ENCODE measurements at places on chromosomes 13 and 19.
A peak's percentile ranks its signal among the peaks of the same experiment; 100 is the strongest.

DNA sequence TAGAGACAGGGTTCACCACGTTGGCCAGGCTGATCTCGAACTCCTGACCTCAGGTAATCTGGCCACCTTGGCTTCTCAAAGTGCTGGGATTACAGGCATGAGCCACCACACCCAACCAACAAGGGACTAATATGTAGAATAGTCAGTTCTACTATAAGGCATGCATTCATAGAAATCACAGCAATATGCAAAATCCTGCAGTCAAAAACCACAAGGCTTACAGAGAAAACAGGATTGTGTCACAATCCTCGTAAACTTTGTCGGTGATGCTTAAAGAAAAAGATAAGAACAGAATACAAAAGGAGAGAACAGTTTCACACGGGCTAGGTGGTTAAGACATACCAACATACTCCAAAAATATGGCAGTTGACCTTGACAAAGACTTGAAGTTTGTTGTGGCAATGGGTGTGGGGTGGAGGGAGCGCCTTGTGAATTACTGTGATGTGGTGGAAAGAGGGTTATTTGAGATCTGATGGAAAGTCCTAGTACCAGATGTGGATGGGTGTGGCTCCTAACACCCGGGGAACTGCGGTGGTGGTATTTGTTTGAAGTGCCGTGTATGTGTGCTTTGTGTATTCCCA, 12.4 kb downstream of the NOSIP start:
- DNase-seq: no peak
- peaks cover 18% of the 10 kb centered on the region for H3K4me1 ChIP-seq
- no peak overlapping the region for H3K27ac ChIP-seq
- no peaks in the 10 kb centered on the region for H3K36me3 ChIP-seq

DNA sequence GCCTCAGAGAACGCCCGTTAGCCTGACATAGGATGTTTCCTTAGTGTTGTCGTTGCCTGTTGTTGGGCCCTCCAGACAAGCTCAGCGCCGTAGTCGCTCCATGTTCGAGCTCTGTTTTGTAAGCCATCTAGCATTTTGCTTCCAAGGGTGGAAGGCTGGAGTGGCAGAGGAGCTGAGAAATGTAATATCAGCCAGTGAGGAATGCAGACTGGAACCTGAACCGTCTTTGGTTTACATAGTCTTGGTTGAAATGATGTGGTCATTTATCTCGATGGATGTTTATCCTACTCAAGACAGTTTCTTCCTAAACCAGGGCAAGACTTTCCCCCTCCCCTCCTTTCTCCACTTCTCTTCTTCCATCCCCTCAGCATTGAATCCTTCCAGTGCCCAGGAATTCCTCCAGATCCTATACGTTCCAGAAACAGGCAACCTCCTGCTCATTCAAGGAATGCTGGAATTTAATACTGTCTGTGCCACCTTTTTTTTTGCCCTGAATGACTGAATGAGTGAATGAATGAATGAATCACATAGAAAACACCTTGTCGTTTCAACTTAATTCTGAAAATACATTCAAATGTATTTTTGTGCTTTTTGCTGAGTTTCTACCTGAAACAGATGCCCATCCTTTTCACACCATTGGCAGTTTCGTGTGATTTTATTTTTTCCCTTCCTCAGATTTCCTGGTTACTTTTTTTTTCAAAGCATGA, 109.5 kb upstream of the MBNL2 start:
- peaks cover 62% of the 10 kb centered on the region for H3K4me1 ChIP-seq
- H3K27ac ChIP-seq: peak overlapping the region; percentile 70
- no peak overlapping the region for H3K4me3 ChIP-seq
- H3K27me3 ChIP-seq: no peaks in the 10 kb centered on the region
- no peaks in the 10 kb centered on the region for H3K36me3 ChIP-seq

DNA sequence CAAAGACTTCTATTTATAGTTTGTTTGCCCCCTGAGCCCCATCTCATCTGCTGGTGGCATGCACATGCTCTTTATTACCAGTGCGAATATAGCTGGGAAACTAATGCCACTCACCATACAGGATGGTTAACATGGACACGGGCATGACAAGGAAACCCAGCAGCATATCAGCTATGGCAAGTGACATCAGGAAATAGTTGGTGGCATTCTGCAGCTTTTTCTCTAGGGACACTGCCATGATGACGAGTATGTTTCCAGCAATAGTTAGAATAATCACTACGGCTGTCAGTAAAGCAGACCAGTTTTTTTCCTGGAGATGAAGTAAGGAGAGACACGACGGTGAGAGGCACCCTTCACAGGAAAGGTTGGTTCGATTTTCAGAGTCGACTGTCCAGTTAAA, 1.5 kb downstream of the HTR2A start:
- H3K4me1 ChIP-seq: peaks cover 24% of the 10 kb centered on the region

GRCh38 chr13:23848019-23848418, 41.2 kb downstream of the MIPEP start:
- H3K36me3 ChIP-seq: peaks cover 4% of the 10 kb centered on the region
- no peaks in the 10 kb centered on the region for H3K27me3 ChIP-seq
- no peak overlapping the region for H3K27ac ChIP-seq
- no peak for DNase-seq

DNA sequence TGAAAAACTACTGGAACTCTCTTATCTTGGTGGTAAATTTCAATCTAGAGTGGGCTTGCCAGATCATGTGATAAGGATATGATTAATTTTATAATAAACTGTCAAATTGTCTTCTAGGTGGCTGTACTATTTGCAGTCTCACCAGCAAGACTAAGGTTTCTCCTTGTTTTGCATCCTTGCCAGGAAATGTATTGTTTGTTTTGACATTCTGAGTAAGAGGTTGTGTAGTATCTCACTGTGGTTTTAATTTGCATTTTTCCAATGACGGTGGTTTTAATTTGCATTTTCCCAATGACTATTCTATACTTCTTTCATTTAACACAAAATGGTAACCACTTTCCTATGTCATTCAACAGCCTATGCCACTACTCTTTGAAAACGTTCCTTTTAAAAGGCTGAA, 2.0 kb downstream of the CAB39L start:
- no peak overlapping the region for H3K27ac ChIP-seq
- H3K4me3 ChIP-seq: no peak overlapping the region
- no peaks in the 10 kb centered on the region for H3K27me3 ChIP-seq

GRCh38 chr13:23418776-23419683, 14.5 kb downstream of the SACS start:
- H3K27me3 ChIP-seq: no peaks in the 10 kb centered on the region
- H3K36me3 ChIP-seq: no peaks in the 10 kb centered on the region
- no peaks in the 10 kb centered on the region for H3K4me1 ChIP-seq

DNA sequence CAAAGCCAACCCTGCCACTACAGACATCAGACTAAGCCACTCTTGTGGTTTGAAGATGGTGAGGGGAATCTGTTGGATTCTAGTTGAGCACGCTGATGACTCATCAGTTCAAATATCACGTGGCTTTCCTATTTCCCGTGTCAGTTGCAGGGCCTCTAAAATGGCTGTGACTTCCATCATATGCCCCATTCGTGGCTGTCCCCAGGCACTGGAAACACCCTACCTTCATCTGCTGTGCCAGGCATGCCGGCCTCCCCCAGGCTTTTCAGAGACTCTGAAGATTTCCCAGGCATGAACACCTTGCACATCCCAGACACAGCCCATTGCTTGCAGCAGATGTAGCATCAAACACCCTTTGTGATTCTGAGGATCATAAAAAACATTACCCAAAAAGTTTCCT, 659.9 kb downstream of the UQCRFS1 start:
- H3K4me3 ChIP-seq: no peak overlapping the region
- no peaks in the 10 kb centered on the region for H3K27me3 ChIP-seq
- H3K4me1 ChIP-seq: no peaks in the 10 kb centered on the region
- H3K27ac ChIP-seq: no peak overlapping the region
- no peak for DNase-seq
- H3K36me3 ChIP-seq: no peaks in the 10 kb centered on the region

DNA sequence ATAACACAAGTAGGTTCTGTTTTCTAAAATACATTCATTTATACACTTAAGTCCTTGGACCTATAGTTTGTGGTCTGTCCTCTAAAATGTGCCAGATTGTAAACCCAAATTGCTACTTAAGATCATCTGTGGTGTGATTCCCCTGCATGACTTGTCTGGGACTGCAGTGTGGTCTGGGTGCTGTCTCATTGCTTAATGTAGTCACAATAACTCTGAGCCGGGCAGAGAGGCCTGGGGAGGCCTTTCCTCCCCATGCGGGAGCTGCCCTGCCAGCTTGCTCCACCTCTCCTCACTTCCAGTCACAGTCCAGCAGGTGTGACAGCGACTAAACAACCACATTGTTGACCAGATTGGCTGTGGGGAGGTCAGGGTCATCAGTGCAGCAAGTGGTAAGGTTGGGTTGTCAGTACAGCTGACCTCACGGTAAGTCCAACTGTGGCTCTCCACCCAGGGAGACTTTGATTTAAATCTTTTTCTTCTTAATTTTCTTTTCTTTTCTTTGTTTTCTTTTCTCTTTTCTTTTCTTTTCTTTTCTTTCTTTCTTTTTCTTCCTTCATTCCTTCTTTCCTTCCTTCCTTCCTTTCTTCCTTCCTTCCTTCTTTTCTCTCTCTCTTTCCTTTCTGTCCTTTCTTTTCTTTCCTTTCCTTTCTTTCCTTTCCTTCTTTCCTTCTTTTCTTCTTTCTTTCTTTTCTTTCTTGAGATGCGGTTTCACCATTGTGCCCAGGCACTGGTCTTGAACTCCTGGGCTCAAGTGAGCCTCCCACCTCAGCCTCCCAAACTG, 4.4 kb upstream of the TUBA3C start:
- H3K27me3 ChIP-seq: no peaks in the 10 kb centered on the region
- H3K4me3 ChIP-seq: no peak overlapping the region
- H3K4me1 ChIP-seq: no peaks in the 10 kb centered on the region

DNA sequence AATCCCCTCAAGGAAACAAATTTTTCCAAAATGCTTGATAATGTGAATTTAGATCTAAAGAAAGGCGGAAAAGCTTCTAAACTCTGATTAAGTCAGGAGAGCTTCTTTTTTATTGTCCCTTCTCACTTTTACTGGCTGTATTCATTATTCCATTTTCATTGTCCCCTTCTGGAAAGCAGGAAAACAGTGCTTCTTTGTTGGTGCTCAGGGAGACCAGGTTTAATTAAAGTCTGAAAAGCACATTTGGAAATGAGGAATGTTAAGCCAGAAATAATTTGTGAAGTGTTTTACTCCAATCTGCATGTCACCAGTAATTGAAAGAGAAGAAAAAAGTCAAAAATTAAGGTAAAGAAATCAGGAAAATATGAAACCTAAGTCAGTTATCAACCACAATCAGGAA, 43.5 kb upstream of the TSC22D1 start:
- no peak overlapping the region for H3K4me3 ChIP-seq
- H3K27me3 ChIP-seq: no peaks in the 10 kb centered on the region
- no peaks in the 10 kb centered on the region for H3K4me1 ChIP-seq
- no peak overlapping the region for H3K27ac ChIP-seq

DNA sequence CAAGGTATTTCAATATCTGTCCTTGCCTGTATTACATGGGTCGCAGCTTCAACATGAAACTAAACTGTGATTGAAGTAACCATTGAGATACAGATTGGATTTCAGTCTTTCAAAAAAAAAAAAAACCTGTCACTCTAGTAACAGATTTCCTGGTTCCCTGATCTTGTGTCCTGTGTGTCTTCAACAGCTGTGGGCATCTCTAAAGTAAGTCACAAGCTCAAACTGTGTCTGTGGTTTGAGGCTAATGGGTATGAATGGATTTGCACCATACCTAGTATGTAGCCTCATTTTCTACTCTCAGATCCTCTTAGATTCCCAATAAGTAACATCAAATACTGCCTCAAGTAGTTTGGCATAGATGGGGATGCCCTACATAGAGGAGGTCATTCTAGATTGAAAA, 300.1 kb downstream of the COG6 start:
- no peak overlapping the region for H3K4me3 ChIP-seq
- DNase-seq: no peak
- H3K4me1 ChIP-seq: no peaks in the 10 kb centered on the region
- H3K27ac ChIP-seq: no peak overlapping the region
- no peaks in the 10 kb centered on the region for H3K27me3 ChIP-seq

DNA sequence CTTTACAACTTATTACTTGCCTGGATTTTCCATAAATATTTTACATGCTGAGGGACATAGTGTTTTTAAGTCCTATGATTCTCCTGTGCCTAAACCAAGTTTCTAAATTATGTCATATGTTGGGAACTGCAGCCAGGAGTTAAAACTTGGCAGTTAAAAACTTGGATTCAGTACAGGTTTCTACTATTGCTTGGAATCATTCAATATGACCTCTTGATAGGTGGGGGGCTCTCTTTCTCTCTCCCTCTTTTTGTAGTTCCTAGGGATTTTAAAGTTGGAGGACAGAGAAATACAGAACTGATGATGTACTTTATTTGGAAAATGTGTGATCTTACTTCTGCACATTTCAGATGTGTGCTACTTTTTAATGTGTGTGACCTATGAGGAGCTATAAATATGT, 4.7 kb downstream of the CSNK1A1L start:
- no peak for DNase-seq
- H3K4me3 ChIP-seq: no peak overlapping the region
- H3K27me3 ChIP-seq: no peaks in the 10 kb centered on the region
- H3K4me1 ChIP-seq: no peaks in the 10 kb centered on the region

- H3K4me1 ChIP-seq: peaks cover 4% of the 10 kb centered on the region
- H3K27ac ChIP-seq: no peak overlapping the region
- no peak for DNase-seq
- no peaks in the 10 kb centered on the region for H3K36me3 ChIP-seq
- no peak overlapping the region for H3K4me3 ChIP-seq
- H3K27me3 ChIP-seq: no peaks in the 10 kb centered on the region
Measured at GRCh38 chr19:38022791-38023670, 116.0 kb downstream of the SIPA1L3 start.

All from tibial artery (tissue), 4 donors.